GM04504 (cell line): ENCODE measurements at places on chromosomes 6 and 20.

DNA sequence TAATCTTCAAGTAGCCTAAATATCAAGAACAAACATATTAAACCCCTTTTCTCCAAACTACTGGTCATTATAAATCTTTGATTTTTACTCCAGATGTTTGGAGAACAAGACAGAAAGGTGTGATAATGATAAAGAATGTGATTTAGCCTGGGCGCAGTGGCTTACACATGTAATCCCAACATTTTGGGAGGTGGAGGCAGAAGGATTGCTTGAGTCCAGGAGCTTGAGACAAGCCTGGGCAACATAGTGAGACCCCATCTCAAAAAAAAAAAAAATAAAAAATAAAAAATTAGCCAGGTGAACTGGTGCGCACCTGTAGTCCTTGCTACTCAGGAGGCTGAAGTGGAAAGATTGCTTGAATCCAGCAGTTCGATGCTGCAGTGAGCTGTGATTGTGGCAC lies 35.1 kb upstream of the FUCA2 start:
- DNase-seq, result no peak

DNA sequence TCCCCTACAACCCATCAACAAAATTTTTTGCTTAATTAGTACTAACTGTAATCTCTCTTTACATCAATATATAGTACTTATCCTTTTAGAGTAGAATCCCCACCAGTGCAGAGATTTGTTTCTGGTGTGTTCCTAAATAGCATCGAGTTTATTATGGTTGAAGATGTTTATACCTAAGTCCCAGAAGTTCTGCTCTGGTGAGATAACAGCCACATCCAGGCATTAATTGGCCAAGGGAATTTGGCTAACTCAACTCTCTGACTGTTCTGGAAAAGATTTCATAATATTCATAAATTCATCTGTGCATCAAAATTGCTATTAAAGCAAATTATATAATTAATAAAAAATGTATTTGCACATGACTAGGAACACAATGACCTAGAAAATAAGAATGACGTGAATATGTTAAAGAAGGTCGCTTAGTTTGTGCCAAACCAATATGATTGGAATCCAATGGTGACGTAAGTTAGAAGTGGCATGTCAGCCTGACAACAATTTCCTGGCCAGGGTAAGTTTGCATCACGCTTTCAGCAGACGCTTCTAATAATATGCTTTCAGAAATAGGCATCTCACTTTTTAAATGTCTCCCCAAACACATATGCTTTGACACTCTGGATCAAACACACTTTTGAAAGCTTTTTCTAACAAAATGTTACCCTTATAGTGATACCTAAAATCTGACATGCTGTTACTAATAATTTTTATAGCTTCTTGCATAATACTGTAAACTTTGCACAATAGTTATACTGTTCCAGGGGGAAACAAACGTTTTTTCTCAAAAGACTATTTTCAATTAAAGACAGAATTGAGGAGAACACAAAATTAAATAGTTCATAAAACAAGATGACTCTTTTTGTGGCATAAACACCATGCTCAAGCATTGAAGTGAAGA lies 236.7 kb downstream of the TENT5A start:
- peak; percentile 54 for DNase-seq

DNA sequence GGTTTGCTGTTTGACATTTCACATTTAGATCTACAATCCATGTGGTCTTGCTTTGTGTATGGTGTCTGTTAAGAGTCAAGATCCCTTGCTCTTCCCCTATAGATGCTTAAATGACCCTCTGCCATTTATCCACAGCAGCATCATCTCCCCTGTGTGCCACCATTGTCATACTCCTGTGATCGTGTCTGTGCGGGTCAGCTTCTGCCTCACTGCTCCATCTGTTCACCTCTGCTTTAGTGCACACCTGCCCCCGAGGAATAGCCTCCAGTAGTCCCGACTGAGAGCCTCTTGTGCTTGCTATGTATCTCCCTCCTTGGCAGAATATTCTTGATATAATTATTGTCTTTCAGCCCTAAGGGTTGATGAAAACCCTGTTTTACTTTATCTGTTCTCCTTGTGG lies 551.2 kb downstream of the CDH26 start:
- no peak for DNase-seq

- no peak for DNase-seq
These were observed 17.9 kb upstream of the CCDC170 start for GRCh38 chr6:151475653-151476523.

DNA sequence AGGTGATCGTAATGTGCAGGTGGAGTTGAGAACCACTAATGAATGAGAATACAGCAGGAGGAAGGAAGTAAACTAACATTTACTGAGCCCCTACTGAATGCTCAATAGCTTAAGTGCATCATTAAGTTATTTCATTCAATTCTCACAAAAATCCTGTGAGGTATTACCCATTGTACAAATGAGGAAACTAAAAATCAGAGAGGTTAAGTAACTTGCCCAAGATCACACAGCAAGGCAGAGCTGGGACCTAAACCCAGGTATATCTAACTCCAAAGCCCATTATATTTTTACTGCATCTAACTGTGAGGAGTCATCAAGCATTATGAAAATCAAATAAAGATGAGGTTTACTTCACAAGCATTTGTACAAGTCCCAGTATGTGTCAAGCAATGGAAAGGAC lies 35.3 kb downstream of the CPNE5 start:
- no peak for DNase-seq

DNA sequence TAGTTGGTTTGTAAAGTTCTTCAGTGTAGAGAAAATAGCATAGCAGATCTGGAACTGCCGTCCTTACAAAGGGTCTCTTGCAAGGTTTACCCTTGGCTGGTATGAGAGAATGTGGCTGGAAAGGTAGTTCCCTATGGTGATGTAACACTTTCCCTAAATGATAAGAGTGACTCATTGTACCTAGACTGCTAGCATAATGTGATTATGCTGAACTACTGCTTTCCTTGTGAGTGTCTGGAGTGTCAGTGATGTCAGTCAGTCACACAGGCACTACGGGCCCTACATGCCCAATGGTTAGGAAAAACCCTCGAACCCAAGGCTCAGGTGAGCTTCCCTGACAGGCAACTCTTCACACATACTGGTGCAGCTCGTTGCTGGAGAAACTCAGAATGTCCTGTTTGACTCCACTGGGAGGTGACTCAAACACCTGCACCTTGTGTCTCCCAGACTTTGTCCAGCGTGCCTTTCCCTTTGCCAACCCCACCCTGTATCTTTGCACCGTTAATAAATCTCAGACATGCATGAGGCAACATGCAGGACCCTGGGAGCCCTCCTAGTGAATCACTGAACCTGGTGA lies 28.4 kb upstream of the LY86 start:
- DNase-seq, result no peak

GRCh38 chr6:7784706-7785105 lies 58.8 kb downstream of the BMP6 start:
- DNase-seq, result no peak

GRCh38 chr20:15889061-15889460 lies 684.2 kb downstream of the KIF16B start:
- DNase-seq, result no peak

DNA sequence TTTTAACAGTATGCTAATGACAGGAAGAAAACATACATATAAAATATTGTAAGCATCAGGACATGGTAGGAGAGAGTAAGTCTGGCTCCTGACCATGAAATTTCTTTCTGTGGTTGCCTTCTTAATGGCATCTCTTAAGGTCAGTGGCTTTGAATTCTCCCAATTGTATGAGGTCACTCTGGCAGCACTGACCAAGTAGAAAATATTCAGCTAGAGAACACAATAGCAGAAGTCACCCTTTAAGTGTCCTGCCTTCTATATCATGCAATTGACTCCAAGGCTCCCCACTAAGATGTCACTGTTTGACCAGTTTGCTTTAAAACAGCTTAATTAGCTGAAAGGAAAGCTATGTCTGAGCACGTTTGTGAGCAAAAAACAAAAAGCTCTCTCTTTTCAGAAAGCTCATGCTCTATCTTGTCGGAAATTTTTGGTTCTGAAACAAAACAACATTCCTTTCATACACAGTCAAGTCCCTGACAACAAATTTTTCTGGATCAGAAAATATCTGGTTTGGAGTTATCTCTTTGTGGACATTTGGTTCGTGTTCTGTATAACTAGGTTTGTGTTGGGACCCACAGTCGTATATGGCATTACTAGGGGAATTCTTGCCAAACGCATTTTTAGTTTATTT lies 120.9 kb upstream of the IFNGR1 start:
- DNase-seq, result no peak

DNA sequence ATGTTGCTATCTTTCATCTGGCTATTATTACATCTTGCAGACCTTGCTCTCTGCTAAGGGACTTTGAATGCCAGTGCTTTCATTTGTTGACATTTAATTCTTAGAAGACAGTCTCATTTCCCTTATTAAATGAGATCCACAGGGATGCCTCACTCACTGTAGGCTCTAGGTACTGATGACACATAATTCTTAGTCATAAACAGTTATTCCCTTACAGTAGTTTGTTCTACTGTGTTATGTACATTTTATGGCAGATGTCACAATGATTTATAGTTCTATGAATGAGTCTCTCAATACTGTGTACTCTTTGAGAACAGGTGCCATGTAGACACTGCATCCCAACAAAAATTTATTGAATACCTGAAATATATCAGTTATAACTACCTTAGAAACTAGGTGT lies 70.3 kb downstream of the FAM83B start:
- peak; percentile 43 for DNase-seq

DNA sequence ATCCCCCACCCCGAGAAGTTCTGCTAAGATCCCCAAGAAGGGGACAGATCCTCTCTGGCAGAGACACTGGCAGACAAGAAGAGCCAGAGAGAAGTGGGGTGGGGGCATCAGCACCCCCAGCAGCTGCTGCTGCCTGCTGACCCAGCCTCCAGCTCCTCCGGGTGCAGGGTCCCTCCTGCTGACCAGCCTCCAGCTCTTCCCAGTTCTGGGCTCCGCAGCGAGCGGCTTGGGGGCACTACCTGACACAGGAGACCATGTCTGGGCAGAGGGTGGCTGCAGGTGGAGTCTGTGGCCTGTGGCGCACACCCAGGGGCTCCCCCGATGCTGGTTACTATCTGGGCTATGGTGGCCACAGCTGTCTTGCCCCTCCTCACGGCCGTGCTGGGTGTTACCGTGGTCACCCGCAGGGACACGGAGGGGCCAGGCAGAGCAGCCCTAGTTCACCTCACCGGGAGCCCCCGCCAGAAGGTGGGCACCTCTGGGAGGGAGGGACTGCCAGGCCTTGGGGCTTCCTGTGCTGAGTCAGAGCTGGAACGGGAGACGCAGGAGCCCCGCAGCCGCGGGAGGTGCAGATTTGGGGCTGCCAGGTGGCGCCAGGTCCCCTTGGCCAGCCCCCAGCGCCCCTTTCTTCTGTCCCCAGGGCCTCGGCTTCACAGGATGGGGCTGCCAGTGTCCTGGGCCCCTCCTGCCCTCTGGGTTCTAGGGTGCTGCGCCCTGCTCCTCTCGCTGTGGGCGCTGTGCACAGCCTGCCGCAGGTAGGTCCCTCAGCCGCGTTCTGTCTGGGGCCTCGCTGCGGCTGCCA lies 630 bp downstream of the LIME1 start:
- DNase-seq, result no peak

- no peak for DNase-seq
These were observed 90.8 kb downstream of the GMPR start for GRCh38 chr6:16329233-16329632.

DNA sequence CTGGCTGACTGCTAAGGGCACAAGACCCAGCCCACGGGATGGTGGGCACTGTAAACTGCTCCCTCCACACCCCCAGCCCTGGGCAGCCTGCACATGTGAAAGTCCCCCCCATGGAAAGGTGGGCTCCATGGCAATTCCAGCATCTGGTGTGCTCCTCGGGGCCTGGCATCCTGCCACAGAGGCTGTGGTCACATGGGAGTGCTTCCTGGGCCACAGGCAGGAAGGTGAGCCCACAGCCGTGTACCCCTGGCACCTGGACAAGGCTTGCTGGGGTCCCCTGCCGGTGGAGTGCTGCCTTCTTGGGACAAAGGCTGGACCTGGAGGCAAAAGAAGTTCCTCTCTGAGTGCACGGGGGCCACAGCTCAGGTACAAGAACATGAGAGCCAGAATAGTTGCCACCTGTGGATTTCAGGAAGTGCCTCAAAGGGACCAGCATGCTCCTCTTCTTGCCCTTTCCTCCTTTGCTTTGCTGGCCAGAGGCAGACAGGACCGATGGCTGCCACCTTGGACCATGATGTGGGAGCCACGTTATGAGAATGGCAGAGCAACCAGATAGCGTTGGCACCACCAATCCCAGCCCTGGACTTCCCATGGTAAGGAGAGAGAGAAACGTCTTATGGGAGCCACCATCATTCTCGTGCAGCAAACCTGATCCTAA lies 120.2 kb upstream of the MLN start:
- no peak for DNase-seq

GRCh38 chr6:87574237-87574804 lies 15.5 kb downstream of the RARS2 start:
- no peak for DNase-seq

DNA sequence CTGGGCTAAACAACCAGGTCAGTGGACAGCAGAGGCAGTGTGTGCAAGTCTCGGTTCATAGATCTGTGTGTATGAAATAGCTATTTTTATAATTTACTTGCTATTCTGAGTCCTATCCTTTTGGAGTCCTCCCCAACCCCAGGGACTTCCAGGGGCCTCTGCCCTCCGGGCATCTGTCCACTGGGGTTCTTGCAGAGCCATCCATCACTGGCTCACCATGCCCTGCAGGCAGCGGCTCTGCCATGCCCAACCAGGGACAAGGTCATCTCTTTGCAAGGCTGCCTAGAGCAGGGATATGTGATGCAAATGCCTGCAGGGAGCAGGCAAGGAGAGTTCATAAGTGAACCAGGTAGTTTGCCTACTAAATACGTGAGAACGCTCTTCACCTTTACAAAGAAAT lies 10.5 kb upstream of the BEND3 start:
- DNase-seq, result no peak

DNA sequence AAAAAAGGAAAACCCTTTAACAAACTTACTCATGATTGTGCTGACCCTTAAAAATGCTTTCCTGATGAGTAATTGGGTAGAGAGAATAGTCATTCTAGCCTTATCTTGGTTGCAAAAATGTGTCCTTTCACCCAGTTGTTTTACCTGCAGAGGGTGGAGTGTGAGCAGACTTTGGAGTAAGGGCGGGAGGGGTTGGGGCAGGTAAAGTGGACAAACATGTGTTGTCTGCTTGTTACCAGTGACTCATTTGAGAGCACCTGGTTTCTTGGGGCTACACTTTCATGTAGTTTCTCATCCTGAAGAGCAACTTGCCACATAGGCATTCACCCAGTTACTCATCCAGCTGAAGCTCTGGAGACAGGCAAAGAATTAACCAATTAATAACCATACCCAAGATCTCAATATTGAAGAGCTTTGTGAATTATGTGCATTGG lies 121.1 kb downstream of the TNFRSF21 start:
- no peak for DNase-seq

DNA sequence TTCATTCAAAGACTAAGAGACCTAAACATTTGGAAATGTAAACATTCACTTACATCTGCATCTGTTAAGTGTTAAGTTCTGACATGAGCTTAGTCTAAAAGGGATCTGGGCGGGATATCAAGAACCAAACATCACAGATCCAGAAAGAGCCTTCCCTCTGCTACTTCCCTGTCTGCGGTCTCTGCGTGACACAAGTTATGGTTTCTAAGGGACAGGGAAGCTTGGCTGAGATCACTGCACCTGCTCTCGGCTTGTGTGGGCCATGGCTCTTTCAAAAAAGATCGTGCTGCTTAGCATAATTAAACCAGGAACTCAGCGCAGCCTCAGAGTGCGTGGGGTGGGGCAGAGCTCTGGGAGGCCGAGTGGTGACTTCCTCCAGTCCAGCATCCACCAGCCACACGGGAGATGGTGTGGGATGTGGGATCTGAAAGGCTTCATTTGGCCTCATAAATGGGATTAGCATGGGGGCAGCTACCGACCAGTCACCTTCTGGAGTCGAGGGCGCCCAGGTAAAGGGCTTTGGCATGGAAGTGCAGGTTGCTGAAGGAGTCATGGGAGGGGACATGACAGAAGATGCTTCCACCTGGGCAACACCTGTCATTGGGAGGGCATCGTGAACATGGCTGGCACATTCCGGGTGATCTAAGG lies 16.7 kb upstream of the RAMACL start:
- DNase-seq, result no peak
